ENCODE measurements at places on chromosomes 2 and 18. TPM values are rescaled to one million over a fixed set of nuclear protein-coding genes. Genes with fewer than 3 reads are reported as not detected.

DNA sequence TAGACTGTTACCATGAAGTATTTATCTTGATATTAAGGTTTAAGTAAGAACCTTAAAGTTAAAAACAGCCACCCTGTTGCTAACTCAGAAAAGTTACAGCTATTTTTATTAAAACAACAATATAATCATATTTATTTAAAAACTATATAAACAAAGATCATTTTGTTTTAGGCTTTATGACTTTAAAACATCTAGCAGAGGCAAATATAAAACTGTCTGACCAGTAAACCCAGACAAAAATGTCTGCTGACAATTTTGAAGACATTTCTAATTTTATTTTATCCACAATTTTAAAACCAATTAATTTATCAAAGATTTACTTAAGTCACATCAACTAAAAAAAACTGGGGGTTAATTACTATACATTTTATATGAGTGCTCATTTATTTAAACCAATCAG lies 14.2 kb downstream of the RBM43 start:
- no peaks in the 10 kb centered on the region for H3K27me3 ChIP-seq
- peaks cover 8% of the 10 kb centered on the region for H3K4me1 ChIP-seq
- H3K36me3 ChIP-seq = no peaks in the 10 kb centered on the region

DNA sequence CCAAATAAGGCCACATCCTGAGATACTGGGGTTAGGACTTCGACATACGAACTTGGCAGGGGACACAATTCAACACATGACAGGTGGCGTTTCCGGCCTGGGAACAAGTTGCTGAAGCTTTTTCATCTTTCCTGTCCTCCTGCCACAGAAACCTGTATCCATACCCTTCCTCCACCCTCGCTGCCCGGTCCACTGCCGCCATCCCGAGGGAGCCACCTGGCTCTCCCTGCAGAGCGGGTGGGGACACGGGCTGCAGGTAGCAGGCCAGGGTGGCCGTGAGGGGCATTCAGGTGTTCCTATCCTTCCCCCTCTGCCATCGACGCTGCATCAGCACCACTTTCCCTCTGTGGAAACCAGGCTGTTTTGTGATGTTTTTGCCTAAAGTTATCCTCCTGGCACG lies 74.4 kb upstream of the TWIST2 start:
- DNase-seq = no peak
- peaks cover 29% of the 10 kb centered on the region for H3K27me3 ChIP-seq
- H3K27ac ChIP-seq = no peak overlapping the region

Gene SATB2
- 20.3 TPM for total RNA-seq

Gene IL1F10
- total RNA-seq = not detected

DNA sequence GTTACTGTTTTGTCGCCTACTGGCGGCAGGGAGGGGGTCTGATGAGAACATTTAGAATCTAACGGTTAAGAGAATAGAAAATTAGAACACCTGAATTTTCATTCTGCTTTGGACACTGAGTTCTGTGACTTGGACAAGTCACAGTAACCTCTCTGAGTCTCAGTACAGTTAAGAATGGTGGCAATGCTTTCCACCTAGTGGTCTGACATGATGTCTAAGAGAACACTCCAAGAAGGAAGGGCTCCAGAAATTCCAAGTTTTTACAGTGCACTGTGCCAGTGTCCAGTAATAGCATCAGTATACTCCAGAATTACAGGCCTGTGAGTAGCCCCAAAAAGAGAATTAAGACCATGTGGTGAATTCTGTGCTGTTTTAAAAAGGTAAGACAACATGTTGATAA lies 174.1 kb upstream of the ZFP36L2 start:
- H3K27ac ChIP-seq = no peak overlapping the region
- no peaks in the 10 kb centered on the region for H3K4me1 ChIP-seq
- DNase-seq = no peak
- H3K4me3 ChIP-seq = no peak overlapping the region
- H3K27me3 ChIP-seq = no peaks in the 10 kb centered on the region

- H3K27me3 ChIP-seq = no peaks in the 10 kb centered on the region
- no peaks in the 10 kb centered on the region for H3K36me3 ChIP-seq
- peak; percentile 79 for DNase-seq
- H3K4me1 ChIP-seq = peaks cover 12% of the 10 kb centered on the region
- H3K4me3 ChIP-seq = no peak overlapping the region
These were observed 77.2 kb downstream of the NEURL3 start for GRCh38 chr2:96427917-96428316.

GRCh38 chr2:197803033-197803444 lies 1.4 kb upstream of the PLCL1 start:
- H3K4me3 ChIP-seq = no peak overlapping the region
- no peak overlapping the region for H3K27ac ChIP-seq
- H3K4me1 ChIP-seq = peaks cover 10% of the 10 kb centered on the region
- H3K27me3 ChIP-seq = peaks cover 34% of the 10 kb centered on the region

Gene ERBB4
- 37.5 TPM for total RNA-seq

DNA sequence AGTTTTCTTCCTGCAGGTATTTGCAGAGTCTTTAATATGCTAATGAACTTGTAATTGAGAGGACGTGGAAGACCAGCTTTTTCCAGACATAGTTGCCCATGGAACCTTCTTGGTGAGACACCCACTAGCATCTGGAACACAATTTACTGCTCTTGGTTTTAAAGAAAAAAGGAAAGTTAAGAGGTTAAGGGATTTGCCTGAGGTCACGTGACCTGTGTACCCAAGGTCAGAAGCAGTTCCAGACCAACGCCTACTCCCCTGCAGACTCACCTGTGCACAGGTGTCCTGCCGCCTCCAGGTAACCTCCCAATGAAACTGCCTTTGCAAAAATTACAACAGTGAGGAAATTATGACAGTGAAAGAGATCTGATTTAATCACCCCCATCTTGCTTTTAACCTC lies 172.7 kb downstream of the ANAPC1 start:
- no peak overlapping the region for H3K4me3 ChIP-seq
- H3K27me3 ChIP-seq = no peaks in the 10 kb centered on the region
- H3K4me1 ChIP-seq = no peaks in the 10 kb centered on the region
- no peak for DNase-seq
- no peaks in the 10 kb centered on the region for H3K36me3 ChIP-seq

GRCh38 chr2:196399096-196399495 lies 227.7 kb upstream of the STK17B start:
- no peaks in the 10 kb centered on the region for H3K27me3 ChIP-seq
- peak; percentile 13 for DNase-seq
- no peak overlapping the region for H3K4me3 ChIP-seq
- H3K36me3 ChIP-seq = no peaks in the 10 kb centered on the region
- peaks cover 39% of the 10 kb centered on the region for H3K4me1 ChIP-seq

- H3K4me1 ChIP-seq = no peaks in the 10 kb centered on the region
- DNase-seq = no peak
- H3K36me3 ChIP-seq = no peaks in the 10 kb centered on the region
- no peak overlapping the region for H3K4me3 ChIP-seq
These were observed 827.6 kb downstream of the RNF144A start for GRCh38 chr2:7744827-7745226.

Gene TUBA4B
- not detected for total RNA-seq

Gene UBXN2A
- total RNA-seq = 18.6 TPM

Gene UGT1A8
- not detected for total RNA-seq

Gene UGT1A3
- not detected for total RNA-seq

DNA sequence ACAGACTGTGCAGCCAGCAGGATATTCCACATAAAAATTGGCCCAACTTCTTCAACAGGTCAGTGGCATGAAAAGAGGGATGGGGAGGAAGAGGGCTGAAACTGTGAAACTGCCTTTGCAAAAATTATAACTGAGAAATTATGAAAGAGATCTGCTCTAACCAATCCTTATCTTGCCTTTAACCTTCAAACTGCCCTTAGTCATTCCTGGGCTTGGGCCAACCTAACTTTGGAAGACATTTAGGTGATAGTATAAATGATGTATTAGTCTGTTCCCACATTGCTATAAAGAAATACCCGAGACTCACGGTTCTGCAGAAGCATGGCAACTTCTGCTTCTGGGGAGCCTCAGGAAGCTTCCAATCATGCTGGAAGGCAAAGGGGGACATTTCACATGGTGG lies 74.5 kb downstream of the RPL31 start:
- no peak overlapping the region for H3K4me3 ChIP-seq
- no peaks in the 10 kb centered on the region for H3K4me1 ChIP-seq
- no peaks in the 10 kb centered on the region for H3K27me3 ChIP-seq

GRCh38 chr18:55404136-55404830 lies 183.7 kb downstream of the TCF4 start:
- peaks cover 63% of the 10 kb centered on the region for H3K4me1 ChIP-seq

Gene UPP2
- not detected for total RNA-seq

DNA sequence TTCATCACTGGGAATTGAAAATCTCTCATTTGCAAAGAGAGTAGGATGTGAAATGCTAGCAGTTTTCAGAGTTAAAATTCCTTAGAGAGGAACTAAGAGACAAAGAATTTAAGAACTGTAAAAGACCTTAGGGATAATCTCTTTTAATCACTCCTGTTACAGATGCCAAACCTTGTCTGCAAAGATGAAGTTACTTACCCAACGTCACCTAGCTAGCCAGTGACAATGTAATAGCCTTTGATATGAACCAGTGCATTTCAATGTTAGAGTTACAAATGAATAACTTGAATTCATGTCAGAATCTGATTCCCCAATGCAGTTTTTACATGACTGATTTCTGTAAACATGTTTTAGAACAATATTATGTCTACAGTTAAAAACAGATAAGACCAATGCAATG lies 190.1 kb downstream of the LRP1B start:
- no peak overlapping the region for H3K4me3 ChIP-seq
- H3K27ac ChIP-seq = peak overlapping the region; percentile 32
- H3K36me3 ChIP-seq = no peaks in the 10 kb centered on the region

Gene DSC3
- total RNA-seq = not detected

Gene ELOA2
- total RNA-seq = not detected

Gene LYPD6B
- not detected for total RNA-seq

- H3K36me3 ChIP-seq = no peaks in the 10 kb centered on the region
- no peak for DNase-seq
- no peak overlapping the region for H3K4me3 ChIP-seq
- H3K27ac ChIP-seq = no peak overlapping the region
- H3K4me1 ChIP-seq = no peaks in the 10 kb centered on the region
These were observed 181.1 kb downstream of the NEDD4L start for GRCh38 chr18:58225101-58225500.

Gene CFC1
- total RNA-seq = not detected

DNA sequence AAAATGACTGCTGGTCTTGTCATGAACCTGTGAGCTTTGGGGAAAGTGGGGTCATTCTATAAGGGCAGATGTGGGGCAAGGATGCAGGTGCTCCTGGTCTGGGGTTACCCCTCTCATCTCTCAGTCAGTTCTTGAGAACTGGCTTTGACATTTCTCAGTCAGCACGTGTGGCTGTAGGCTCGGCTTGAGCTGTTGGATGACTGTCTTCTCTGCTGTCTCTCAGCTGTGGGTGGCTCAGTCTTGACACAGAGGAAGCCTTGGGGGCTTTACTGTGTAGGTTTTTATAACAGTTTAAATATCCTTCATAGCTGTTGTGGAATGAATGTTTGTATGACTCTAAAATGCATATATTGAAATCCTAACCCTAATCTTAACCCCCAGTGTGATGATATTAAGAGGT lies 296.4 kb upstream of the CELF4 start:
- no peaks in the 10 kb centered on the region for H3K27me3 ChIP-seq
- H3K4me3 ChIP-seq = no peak overlapping the region
- no peaks in the 10 kb centered on the region for H3K36me3 ChIP-seq
- H3K27ac ChIP-seq = no peak overlapping the region

- no peak for DNase-seq
- H3K27me3 ChIP-seq = no peaks in the 10 kb centered on the region
- no peaks in the 10 kb centered on the region for H3K36me3 ChIP-seq
- H3K4me1 ChIP-seq = peaks cover 8% of the 10 kb centered on the region
- H3K4me3 ChIP-seq = no peak overlapping the region
These were observed 43.1 kb downstream of the MOGAT1 start for GRCh38 chr2:222714361-222715241.

GRCh38 chr2:98975611-98976010 lies 39.6 kb upstream of the CRACDL start:
- H3K4me1 ChIP-seq = no peaks in the 10 kb centered on the region
- no peak overlapping the region for H3K27ac ChIP-seq
- no peaks in the 10 kb centered on the region for H3K27me3 ChIP-seq

DNA sequence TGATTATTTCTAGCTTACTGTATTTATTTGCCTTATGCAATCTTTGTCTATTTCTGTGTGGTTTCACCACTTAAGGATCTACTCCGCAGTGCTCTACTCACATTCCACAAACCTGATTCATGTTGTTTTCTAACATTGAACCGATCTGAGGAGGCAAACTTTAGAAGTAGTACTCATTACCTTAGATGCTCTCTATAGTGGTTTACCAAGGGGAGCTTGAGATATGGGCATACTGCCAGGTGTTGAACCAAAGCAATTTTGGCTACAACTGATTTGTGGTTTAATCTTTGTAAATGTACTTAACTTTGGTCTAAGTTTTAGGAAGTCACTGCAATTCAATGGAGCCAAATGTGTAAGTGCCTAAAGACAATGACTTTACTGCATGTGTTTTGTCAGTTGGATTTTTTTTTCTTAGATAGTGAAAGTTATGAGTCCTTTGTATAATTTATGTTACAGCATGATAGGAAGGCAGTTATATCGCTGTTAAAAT lies 50.1 kb downstream of the MAP2 start:
- H3K36me3 ChIP-seq = no peaks in the 10 kb centered on the region
- H3K27ac ChIP-seq = no peak overlapping the region
- peaks cover 52% of the 10 kb centered on the region for H3K4me1 ChIP-seq
- no peak overlapping the region for H3K4me3 ChIP-seq
- peaks cover 3% of the 10 kb centered on the region for H3K27me3 ChIP-seq

DNA sequence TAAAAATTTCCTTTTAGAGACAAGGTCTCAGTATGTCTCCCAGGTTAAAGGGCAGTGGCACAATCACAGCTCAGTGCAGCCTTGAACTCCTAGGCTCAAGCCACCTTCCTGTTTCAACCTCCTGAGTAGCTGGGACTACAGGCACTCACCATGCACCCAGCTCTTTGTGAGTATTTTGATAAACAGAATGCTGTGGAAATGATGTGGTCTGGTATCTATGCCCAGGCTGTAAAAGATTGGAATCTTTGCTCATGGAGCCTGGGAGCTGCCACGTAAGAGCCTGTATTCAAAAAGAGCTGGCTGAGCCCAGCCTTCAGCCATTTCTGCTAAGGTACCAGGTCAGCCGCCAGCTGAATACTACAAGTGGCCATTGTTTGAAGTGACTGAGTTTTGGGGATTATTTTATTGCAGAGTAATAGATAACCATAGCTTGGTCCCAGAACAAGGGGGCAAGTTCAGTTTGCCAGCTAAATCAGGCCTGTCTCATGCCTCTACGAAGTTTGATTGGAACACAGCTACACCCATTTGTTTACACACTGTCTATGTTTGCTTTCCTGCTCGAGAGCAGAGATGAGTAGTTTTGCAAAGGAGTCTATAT lies 21.3 kb upstream of the ARL5A start:
- H3K36me3 ChIP-seq = no peaks in the 10 kb centered on the region
- H3K4me3 ChIP-seq = no peak overlapping the region
- no peak overlapping the region for H3K27ac ChIP-seq
- peaks cover 40% of the 10 kb centered on the region for H3K27me3 ChIP-seq
- no peak for DNase-seq

GRCh38 chr2:176844461-176844860 lies 368.1 kb upstream of the HNRNPA3 start:
- no peaks in the 10 kb centered on the region for H3K36me3 ChIP-seq
- no peaks in the 10 kb centered on the region for H3K27me3 ChIP-seq
- H3K4me3 ChIP-seq = no peak overlapping the region
- H3K4me1 ChIP-seq = no peaks in the 10 kb centered on the region
- H3K27ac ChIP-seq = no peak overlapping the region
- no peak for DNase-seq

- H3K27ac ChIP-seq = no peak overlapping the region
- H3K36me3 ChIP-seq = peaks cover 4% of the 10 kb centered on the region
- DNase-seq = no peak
- H3K27me3 ChIP-seq = no peaks in the 10 kb centered on the region
- no peak overlapping the region for H3K4me3 ChIP-seq
- H3K4me1 ChIP-seq = no peaks in the 10 kb centered on the region
These were observed 11.8 kb downstream of the SERPINB8 start for GRCh38 chr18:63981719-63982118.
